ENCODE measurements at places on chromosomes 13 and 19. TPM values are rescaled to one million over a fixed set of nuclear protein-coding genes. Genes with fewer than 3 reads are reported as not detected.

PLEKHA4 gene
- total RNA-seq, result 2.8 TPM

- DNase-seq, result no peak
Measured at GRCh38 chr19:9171393-9171991, 7.3 kb upstream of the OR7D2 start.

NANOS3 gene
- total RNA-seq, result not detected

MIDN gene
- total RNA-seq, result 30.3 TPM

PRSS57 gene
- not detected for total RNA-seq

CRLF1 gene
- total RNA-seq, result not detected

- no peak for DNase-seq
Measured at GRCh38 chr13:34416971-34417380, 525.1 kb upstream of the NBEA start.

GRCh38 chr13:98492335-98493041 lies 84.4 kb downstream of the STK24 start:
- no peak for DNase-seq

GRCh38 chr13:27176470-27177410 lies 5.1 kb upstream of the USP12 start:
- DNase-seq, result no peak

GRCh38 chr19:18657590-18658365 lies 20.9 kb downstream of the KLHL26 start:
- no peak for DNase-seq

CYSLTR2 gene
- 3.7 TPM for total RNA-seq

PTPRS gene
- 0.20 TPM for total RNA-seq

GRCh38 chr19:14375582-14376291 lies 5.5 kb upstream of the ADGRE5 start:
- no peak for DNase-seq

DNA sequence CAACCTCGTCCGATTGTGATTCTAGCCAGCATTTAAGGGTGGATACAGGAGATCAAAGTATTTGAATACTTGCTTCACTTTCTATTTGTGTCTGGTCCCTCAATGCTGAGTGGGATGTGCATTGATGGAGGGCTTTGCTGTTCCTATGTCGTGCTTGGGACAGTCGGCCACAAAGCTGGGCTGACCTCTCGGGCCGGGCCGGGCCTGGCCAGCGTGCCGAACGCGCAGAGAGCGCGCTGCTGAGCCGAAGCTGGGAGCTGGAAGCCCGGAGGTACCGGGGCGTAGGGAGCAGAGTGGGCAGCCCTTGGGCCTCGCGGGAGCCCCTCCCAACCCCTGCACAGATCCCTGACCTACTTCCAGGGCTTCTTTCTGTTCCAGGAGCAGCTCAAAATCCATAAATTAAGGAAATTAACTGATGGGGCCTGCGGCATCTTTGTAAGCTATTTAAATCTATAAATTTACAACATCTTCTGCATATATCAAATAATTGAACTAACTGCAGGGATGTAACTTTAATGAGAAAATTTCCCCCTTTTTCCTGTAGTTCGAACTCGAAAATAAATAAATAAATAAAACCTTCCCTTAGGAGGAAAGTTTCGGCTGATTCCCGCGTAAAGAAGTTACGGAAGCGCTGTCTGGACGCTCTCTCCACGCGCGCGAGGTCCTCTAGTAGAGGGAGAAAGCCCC lies 1.8 kb upstream of the KCTD15 start:
- DNase-seq, result no peak

ZNF528 gene
- 44.6 TPM for total RNA-seq

- DNase-seq, result no peak
Measured at GRCh38 chr13:51707461-51707860, 96.5 kb downstream of the DHRS12 start.

GRCh38 chr13:40376296-40376849 lies 290.1 kb downstream of the FOXO1 start:
- no peak for DNase-seq
